ENCODE measurements at places on chromosomes 7 and 10. TPM values are rescaled to one million over a fixed set of nuclear protein-coding genes. Genes with fewer than 3 reads are reported as not detected.

Gene C7orf57
- not detected for polyA plus RNA-seq

Gene PLXDC2
- polyA plus RNA-seq = 42.7 TPM

Gene PTF1A
- polyA plus RNA-seq = not detected

Gene NDUFB8
- 108 TPM for polyA plus RNA-seq

Gene AUTS2
- polyA plus RNA-seq = 80.3 TPM

Gene CFTR
- polyA plus RNA-seq = 0.46 TPM

Gene CPA5
- polyA plus RNA-seq = 1.4 TPM

All from muscle of back (tissue), 13 donors.